ENCODE measurements at places on chromosomes 11 and 22.

- no peak for DNase-seq
These were observed 6.3 kb downstream of the UPB1 start for GRCh38 chr22:24501301-24502005.

DNA sequence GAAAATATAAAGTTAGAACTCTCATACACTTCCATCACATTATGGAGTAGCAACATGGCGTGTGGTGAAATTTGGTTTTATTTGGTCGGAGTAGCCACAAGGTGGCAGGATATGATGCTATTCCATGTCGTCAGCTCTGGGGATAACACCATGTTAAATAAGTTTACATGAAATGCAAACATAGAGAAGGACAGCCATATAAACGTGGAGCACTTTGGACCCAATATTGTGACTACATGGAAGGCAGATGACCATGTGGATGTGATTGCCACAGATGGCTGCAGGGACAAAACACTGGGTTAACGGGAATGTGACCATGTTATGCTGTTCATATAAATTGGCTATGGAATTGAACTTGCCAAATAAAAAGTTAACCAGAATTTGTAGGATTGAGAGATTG, 21.0 kb downstream of the OR5M11 start:
- no peak for DNase-seq

- peak; percentile 61 for DNase-seq
These were observed 1.8 kb downstream of the KCNK7 start for GRCh38 chr11:65593518-65594414.

DNA sequence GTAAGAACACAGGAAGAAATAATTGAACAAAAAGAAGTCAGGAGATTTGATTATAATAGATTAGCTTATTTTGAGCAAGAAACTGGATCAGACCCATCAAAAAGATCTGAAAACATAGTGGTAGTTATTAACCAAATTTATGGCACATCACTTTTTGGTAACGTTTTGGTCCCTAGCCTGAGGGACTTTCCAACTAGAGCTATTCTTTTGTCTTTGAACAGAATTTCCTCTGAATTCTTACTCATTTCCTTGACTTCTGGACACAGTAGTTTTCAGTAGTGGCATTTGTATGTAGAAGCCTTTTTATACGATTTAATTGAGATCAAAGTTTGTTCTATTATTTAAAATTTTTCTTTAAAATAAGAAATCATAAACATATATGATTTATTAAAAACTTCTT, 96.5 kb upstream of the PDGFD start:
- DNase-seq, result no peak

DNA sequence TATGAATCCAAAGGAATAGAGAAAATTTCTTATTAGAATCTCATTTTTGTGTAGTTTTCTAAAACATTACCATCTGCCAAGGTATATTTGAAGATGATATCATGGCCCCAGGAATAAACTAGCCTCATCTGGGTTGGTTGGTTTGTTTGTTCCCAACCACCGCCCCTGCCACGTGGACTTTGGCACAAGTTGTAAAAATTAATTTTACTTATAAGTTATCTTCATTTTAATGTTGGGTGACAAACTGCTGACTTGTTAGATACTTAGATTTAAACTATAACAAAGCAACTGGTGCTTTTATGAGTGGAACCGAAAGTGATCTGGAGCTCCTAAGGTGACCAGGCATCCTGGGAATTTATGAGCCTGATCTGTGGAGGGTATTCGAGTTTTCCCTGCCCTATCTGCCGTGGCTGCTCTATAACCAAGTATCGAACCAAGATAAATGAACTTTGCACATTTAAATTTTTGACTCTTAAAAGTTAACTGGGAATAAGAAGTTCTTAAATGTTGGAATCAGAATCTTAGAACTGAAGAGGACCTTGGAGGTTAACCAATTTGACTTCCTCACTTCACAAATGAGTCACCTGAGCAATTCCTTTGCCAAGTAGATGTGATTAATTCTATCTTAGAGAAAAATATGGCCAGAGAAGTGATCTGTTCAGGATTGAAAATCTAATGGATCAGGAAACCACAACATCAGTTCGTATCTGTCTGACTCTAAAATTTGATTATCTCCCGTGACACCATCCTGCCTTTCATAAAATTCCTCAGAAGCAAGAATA, 129.1 kb upstream of the ARHGAP42 start:
- no peak for DNase-seq

GRCh38 chr22:38700270-38700788, 414 bp downstream of the JOSD1 start:
- no peak for DNase-seq

GRCh38 chr11:57458060-57458409, 2.3 kb upstream of the RTN4RL2 start:
- no peak for DNase-seq

DNA sequence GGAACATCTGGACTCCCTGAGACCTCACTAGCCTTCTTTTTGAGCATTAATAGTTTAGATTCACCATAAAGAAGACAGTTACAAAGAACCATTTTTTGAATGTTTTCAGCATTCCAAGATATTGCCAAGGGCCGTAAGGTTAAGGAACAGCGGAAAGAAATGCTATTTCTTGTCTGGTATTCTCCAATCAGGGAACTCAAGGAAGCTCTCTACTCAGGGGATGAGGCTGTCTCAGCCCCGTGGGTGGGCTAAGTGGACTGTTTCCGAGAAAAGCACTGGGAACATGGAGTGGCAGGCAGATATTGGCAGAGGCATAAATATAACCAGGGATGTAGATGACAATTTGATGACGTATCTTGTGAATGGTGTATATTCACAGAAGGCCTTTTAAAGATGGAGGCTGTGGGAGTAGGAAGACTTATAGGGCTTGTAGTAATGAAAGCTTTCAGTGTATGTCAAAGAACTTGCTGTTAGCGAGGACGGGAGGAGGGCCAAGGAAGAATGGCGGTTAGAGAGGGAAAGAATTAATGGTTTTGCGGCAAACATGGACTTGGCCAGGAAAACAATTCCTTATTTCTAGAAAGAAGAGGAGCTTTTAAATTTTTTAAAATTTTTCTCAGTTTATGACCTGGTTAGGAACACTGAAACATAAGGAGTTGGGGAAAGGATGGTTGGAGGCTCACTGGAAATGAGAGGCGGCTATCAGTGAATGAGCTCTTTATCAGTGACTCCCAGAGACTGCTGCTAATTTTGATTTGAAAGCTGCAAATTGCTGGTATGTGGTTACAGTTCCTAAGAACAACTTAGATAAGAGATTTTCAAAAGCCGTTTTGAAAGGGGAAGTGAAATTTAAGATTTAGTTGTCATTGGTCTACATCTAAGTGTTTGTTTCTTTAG, 64.6 kb downstream of the ST3GAL4 start:
- no peak for DNase-seq

DNA sequence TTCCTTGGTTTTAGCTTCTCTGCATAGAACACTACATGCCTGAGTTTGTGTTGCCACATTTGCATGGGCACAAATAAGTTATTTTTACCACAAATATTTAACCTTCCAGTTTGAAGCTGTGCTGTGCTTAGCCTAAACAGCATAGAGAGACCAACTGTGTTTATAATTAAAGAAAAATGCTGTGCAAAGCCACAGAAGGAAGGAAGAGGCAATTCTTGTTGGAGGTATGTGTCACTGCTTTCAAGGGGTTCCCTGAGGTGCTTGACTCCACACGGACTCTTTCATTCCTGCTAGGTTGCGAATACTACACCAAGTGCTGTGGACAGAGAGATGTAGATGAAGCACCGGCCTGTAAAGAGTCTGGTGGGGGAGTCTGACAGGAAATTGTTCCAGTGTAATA, 47.6 kb upstream of the OLFML1 start:
- DNase-seq, result no peak

DNA sequence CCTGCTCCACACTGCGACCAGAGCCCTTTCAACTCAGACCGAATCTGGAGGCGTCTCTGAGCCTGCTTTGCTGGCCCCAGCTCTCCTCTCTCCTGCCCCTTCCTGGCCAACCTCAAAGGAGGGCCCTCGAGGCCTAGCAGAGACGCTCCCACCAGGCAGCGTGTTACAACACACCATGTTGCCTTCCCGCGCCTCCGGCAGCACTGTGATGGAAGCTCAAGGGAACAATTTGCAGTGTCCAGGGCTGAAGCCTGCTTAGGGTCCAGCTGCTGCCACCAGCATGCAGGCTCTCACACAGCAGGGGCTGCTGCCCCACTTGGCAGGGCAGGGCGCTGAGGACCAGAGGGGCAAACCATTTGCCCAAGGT, 18.4 kb downstream of the LINC01488 start:
- DNase-seq, result no peak

- DNase-seq, result no peak
These were observed 10.5 kb upstream of the MUC2 start for GRCh38 chr11:1064167-1064566.

DNA sequence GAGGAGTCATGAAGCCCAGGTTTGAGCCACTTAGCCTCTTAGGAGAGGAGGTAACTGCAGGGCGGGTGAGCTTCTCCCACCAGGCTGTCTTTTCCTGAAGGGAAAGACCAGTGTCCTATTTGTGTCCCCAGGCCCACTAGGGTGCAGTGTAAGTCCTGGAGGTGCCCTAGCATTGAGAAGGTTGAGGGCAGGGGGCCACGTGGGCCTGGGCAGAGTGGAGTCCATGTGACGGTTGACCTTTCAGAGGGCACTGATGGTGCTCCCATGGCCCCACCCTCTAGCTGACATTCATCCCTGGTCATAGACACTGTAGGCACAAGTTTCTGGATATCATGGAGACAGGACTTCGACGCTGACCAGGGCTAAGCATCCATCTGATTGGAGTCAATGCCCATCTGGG, 44.1 kb upstream of the TP53I11 start:
- no peak for DNase-seq

GRCh38 chr22:35477911-35478582, 62.6 kb upstream of the RASD2 start:
- DNase-seq, result peak; percentile 82

- no peak for DNase-seq
These were observed 115.6 kb upstream of the B3GAT1 start for GRCh38 chr11:134527382-134528243.

- DNase-seq, result no peak
These were observed 31.3 kb downstream of the SERPINH1 start for GRCh38 chr11:75593286-75593915.

- no peak for DNase-seq
These were observed 200.6 kb downstream of the DBX1 start for GRCh38 chr11:19959648-19960059.

- DNase-seq, result no peak
These were observed 230.7 kb upstream of the CHORDC1 start for GRCh38 chr11:90453525-90453924.

DNA sequence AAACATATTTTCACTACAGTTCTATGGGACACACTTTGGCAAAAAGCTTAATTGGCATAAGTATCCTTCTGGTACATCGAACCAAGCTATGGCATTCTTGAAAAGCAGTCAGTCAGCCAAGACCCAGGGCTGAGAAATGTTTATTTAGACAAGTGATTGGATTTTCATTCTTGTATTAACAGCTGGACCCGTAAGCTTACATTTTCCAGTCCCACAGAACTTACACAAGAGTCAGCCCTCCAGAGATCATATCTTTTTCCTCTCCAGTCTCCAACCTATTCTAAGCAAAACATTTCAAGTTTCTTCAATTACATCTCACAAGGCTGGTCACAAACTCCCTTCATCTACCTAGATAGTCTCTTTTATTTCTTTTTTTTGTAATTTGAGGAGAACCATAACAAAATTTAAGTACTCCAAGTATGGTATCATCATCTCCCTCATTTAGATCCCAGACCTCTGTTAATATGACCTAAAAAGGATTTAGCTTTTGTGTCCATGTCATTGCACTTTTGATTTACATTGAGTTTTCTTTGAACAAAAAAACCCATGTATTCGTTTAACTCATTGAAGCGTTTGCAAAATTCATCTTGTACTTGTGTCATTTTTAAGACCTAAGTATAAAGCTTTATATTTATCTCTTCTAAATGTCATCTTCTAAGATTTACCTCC, 67.9 kb upstream of the GRK3 start:
- DNase-seq, result no peak

DNA sequence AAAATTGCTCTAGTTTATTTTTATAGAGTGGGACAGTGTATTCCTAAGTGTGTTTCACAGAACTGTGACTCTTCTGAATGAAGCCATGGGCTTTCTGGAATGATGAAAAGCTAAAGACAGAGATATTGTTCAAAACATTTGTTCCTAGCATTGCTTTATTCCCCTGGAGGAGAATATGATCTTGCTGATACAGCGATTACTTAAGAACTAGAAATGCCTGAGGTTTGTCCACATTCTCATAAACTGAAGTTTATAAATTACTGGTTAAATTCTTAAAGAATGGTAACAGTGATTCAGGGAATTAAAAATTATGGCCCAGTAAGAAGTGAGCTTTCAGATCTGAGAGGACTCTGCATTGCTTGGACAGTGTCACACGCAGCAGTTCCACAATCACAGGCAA, 690.3 kb downstream of the FAM181B start:
- DNase-seq, result no peak
